ENCODE measurements at places on chromosomes 6 and 20.

- no peaks in the 10 kb centered on the region for H3K27me3 ChIP-seq
- no peaks in the 10 kb centered on the region for H3K36me3 ChIP-seq
- no peak overlapping the region for H3K4me3 ChIP-seq
- H3K27ac ChIP-seq = no peak overlapping the region
Observed at GRCh38 chr6:76418560-76419223, 346.2 kb upstream of the IMPG1 start.

- H3K4me1 ChIP-seq = peaks cover 31% of the 10 kb centered on the region
- H3K27ac ChIP-seq = no peak overlapping the region
- H3K36me3 ChIP-seq = no peaks in the 10 kb centered on the region
- DNase-seq = no peak
- H3K27me3 ChIP-seq = no peaks in the 10 kb centered on the region
- no peak overlapping the region for H3K4me3 ChIP-seq
Observed at GRCh38 chr6:90214461-90214860, 82.2 kb downstream of the BACH2 start.

- no peak overlapping the region for H3K4me3 ChIP-seq
- no peaks in the 10 kb centered on the region for H3K27me3 ChIP-seq
- no peak overlapping the region for H3K27ac ChIP-seq
Observed at GRCh38 chr6:146289816-146290588, 253.6 kb upstream of the RAB32 start.

GRCh38 chr20:10090588-10091166 lies 55.9 kb downstream of the ANKEF1 start:
- no peak overlapping the region for H3K27ac ChIP-seq
- H3K4me1 ChIP-seq = no peaks in the 10 kb centered on the region
- no peaks in the 10 kb centered on the region for H3K36me3 ChIP-seq

GRCh38 chr20:64231621-64232550 lies 23.7 kb upstream of the PCMTD2 start:
- no peak overlapping the region for H3K27ac ChIP-seq
- no peaks in the 10 kb centered on the region for H3K36me3 ChIP-seq
- DNase-seq = no peak
- peaks cover 9% of the 10 kb centered on the region for H3K4me1 ChIP-seq

GRCh38 chr6:112114577-112115223 lies 27.3 kb downstream of the FAM229B start:
- H3K27ac ChIP-seq = no peak overlapping the region
- H3K4me3 ChIP-seq = no peak overlapping the region
- no peaks in the 10 kb centered on the region for H3K4me1 ChIP-seq
- no peaks in the 10 kb centered on the region for H3K36me3 ChIP-seq
- DNase-seq = no peak
- H3K27me3 ChIP-seq = peaks cover 4% of the 10 kb centered on the region

DNA sequence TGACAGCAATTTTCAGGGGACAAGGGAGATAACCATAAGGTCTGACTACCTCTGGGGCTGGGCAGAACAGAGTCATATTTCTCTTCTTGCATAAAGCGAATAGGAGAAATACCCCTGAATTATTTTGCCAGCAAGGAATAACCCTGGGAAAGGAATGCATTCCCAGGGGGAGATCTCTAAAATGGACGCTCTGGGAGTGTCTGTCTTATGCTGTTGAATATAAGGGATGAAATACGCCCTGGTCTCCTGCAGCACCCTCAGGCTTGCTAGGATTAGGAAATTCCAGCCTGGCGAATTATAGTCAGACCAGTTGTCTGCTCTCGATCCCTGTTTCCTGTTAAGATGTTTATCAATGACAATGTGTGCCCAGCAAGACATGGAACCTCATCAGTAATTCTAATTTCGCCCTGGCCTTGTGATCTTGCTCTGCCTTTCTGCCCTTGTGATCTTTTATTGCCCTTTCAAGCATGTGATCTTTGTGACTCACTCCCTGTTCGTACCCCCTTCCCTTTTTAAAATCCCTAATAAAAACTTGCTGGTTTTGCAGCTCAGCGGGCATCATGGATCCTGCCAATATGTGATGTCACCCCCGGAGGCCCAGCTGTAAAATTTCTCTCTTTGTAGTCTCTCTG lies 221.6 kb upstream of the HS3ST5 start:
- no peak overlapping the region for H3K4me3 ChIP-seq
- no peaks in the 10 kb centered on the region for H3K4me1 ChIP-seq
- no peak for DNase-seq
- H3K36me3 ChIP-seq = no peaks in the 10 kb centered on the region
- H3K27ac ChIP-seq = no peak overlapping the region

GRCh38 chr6:84728602-84729001 lies 35.8 kb downstream of the TBX18 start:
- no peak overlapping the region for H3K27ac ChIP-seq
- H3K4me1 ChIP-seq = no peaks in the 10 kb centered on the region
- H3K4me3 ChIP-seq = no peak overlapping the region
